ENCODE measurements at places on chromosomes 2 and 18.

DNA sequence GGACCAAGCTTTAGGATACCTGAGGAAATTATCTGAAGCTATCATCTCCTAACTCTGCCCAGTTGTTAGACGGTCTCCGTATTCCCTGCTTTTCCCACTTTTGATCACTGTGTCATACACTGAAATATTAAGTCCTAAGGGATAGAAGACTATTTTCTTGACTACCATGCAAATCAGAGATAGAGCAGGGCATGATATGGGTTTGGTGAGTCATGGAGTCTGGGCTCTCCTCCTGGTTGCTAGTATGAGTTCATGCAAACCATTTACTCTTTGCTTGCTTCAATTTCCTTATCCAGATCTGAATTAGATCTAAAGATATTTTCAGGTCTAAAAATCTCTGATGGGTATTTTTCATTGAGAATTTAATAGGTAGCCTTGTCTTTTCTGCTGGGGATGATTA lies 55.0 kb downstream of the EHBP1 start:
- DNase-seq: no peak

GRCh38 chr2:208618220-208618619 lies 211.6 kb downstream of the PTH2R start:
- DNase-seq: no peak

DNA sequence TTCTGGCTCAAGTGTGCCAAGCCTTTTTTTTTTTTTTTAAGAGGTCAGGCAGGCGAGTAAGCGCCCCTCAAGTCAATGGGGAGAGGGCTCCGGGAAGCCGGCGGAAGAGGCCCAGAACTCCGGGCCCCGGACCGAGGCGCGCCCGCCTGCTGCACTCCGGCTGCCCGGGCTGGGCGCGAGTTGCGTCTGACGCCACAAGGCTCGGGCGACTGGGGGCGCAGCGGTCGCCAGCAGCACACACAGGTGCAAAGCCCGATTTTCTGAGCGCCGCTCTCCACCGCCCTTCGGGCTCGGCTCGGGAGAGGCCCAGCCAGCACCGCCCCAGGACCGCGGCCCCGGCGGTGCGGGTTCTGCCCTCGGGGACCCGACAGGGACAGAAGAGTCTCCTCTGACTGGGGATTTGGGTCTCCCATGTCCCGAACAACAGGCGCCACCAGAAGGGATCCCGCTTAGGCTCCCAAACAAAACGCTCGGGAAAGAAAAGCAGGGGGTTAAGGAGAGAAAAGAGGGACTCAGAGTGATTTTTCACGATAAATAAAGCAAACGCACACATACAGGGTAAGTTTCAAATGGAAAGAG lies 787 bp downstream of the ERBB4 start:
- DNase-seq: no peak

GRCh38 chr2:236998758-236999157 lies 86.9 kb upstream of the COPS8 start:
- DNase-seq: no peak

DNA sequence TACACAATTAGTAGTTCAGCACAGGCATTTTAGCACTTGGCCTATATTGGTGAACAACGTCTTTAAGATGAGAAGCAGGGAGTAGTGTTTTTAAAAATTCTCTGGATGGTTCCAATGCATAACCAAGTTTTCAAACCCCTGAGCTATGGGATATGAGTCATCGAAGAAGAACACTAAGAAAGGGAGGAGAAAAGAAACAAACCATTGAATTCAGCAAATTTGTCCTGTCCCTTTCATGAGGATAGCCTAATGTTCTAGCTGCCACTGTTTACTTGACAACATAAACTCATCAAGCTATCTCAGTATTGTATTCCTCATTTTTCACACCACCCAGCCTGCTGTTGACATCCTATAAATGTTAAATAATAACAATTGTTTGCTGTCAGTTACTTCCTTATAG lies 158.0 kb downstream of the BARD1 start:
- DNase-seq: no peak

DNA sequence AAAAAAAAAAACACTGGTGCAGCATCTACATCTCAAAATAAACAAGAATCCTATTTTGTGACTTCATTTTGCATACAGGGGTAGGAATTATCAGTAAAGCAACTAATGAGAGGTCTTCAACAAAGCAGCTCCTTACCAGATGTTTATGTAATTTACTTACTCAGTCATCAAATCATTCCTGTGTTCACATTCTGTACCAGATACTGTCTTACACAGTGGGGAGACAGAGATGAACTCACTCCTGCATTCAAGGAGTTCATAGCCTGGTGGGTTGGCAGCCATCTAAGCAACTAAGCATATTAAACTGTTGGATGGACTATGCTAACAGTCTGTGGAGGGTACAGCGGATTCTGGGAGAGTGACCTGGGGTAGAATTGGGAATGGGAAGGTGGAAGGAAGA lies 169.0 kb downstream of the OSR1 start:
- no peak for DNase-seq

DNA sequence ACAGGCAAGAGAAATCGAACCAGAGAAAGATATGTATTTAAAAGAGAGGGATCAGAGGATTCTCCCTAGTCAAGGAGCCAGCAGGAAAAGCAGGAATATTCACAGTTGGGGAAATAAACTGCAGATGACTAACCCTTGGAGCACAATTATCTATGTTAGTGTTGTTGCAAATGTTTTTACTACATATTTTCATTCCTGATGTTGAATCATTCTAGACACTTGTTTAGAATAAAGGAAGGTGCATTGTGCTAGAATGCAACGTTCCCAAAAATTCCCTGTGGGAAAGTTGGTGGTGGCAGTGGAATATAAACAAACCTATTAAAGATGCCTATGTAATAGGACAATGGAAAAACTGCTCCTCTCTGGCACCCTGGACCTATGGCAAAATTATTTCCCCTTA lies 63.3 kb downstream of the DTNA start:
- DNase-seq: no peak

GRCh38 chr2:178469219-178469849 lies 9.1 kb downstream of the FKBP7 start:
- DNase-seq: no peak

DNA sequence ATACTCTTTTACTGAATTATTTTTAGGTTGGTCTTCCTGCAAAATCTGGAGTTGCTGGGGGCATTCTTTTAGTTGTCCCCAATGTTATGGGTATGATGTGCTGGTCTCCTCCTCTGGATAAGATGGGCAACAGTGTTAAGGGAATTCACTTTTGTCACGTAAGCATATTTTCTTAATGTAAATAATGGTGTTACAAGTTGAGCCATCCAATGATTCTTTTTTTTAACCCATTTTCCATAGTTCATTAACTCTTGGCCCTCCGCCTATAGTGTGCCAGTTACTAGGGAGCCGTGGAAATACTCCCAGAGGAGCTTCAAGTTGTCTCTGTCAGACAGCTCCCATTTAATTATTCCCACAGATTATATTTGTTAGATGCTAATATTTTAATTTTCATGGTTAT lies 49.8 kb downstream of the GLS start:
- DNase-seq: no peak

GRCh38 chr2:58834404-58834803 lies 593.3 kb upstream of the FANCL start:
- no peak for DNase-seq

DNA sequence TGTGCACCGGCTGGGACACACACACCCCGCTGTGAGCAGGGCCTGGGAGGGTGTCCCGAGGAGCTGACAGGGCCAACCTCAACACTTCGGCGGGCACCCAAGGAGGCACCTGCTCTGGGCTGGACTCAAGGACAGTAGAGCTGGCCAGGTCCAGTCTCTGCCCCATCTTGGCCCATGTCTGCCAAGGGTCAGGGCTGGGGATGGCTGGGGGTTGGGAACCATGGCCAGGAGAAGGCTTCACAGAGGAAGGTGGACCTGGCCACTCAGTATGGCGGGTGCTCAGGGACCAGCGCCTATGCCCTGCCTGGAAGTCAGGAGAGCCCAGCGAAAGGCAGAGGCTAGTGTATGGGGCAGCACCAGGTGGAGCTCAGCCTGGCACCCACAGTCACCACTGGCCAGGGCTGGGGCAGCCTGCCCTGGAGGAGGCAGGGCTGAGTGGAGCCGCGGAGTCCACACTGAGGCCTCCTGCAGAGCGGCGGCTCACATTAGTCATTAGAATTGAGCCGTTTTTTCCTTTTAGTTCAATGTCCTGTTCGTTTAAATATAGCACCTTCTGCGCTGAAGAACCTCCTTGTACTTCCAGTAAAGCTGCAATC lies 4.2 kb downstream of the ERFE start:
- no peak for DNase-seq

DNA sequence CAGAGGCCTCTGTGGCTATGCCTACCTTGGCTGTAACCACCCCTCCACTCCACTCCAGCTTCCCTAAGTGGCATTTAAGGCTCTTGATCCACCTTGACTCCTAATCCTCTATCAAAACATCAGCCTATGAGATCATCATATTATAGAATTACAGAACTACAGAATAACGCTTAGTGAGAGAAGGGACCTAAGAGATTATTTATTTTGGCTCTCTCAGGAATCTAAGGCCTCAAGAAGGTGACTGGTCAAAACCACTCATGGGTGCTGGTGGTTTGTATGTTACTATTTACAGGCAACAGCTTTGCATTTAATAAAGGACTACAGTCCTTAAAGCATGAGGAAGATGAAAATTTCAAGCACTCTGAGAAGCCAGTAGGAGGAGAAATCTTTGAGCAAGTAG lies 118.8 kb downstream of the FSHR start:
- DNase-seq: no peak

GRCh38 chr18:59959606-59960005 lies 59.8 kb downstream of the PMAIP1 start:
- DNase-seq: no peak
